KBM-7 (cell line): ENCODE measurements at places on chromosomes 16 and 17.

DNA sequence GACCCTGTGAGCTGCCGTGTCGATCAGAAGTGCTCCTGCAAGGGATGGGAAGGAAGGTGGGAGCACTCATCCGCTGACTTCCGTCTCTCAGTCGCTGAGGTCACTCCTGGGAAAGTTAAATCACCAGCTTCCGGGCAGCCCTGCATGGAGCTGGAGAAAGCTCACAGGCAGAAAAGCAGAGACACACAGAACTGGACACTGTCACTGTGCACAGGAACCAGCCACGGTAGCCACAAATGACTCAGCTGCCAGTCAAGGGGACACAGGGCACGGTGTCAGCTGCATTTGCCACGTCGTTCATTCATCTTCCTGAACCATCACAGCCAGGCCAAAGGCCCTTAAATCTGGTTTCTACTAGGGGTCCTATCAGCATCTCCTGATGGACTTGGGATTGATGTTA is 226.4 kb upstream of the PSMD7 start:
- no peak for DNase-seq

GRCh38 chr17:3968015-3968414 is 3.8 kb upstream of the ATP2A3 start:
- no peak for DNase-seq

DNA sequence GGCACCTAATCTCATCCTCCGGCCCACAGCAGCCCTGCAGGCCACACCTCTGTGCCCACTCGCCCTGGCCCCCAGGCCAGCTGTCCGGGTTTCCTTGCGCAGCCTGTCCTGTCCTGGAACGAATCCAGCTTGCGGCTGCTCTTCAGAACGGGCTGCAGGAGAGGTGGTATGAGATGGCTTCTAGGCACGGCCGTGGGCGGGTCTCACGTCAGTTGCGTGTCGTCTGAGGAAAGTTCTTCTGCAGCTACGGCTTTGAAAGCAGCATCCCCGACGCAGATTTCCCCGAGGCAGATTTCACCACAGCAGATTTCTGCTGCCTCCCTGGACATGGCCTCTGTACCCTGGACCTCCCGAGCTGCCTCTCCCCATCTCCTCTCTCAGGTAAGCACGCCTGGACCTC is 18.2 kb downstream of the GALNS start:
- no peak for DNase-seq

DNA sequence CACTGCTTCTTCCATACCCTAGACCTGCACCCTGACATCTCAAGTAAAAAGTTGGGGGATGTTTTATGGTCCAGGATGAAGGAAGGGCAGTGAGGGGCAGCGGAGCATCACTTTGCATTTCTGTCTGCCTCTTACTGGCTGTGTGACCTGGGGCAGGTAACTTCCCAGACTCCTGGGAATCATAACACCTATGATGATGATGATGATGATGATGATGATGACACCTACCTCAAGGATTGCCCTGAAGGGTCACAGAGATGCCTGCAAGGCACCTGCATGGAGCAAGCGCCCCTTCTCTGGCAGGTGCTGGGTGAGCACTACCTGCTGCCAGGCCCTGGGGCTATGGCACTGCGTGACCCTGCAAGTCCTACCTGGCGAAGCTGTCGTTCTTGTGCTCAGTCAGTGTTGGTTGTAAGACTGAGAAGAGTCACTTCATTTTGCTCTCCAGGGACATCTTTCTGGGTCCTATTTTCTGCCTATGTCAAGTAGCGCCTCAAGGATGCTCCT is 46.2 kb upstream of the STH start:
- DNase-seq, result no peak

DNA sequence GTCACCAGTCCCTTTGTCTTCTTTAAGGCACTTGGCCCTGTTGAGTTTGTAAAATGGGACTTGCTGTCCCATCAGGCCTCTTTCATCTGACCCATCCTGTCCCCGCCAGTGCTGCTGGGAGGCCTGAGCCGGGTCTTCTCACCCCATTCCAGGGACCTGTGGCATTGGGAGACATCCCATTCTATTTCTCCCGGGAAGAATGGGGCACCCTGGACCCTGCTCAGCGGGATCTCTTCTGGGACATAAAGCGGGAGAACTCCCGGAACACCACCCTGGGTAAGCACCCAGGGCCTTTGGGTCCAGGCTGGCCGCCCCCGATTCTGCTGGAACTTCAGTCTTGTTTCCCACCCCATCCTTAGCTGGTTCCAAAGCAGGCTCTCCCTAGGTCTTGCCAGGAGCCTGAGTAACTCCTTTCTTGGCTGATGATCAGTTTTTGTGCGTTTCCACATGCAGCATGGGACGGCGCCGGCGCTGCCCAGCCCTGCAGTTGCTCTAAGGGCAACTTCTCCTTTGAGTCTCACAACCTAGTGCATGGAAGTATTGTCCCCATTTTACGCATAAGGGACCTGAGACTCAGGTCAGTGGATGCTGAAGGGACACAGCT is 4.1 kb downstream of the ZNF213 start:
- DNase-seq, result no peak

DNA sequence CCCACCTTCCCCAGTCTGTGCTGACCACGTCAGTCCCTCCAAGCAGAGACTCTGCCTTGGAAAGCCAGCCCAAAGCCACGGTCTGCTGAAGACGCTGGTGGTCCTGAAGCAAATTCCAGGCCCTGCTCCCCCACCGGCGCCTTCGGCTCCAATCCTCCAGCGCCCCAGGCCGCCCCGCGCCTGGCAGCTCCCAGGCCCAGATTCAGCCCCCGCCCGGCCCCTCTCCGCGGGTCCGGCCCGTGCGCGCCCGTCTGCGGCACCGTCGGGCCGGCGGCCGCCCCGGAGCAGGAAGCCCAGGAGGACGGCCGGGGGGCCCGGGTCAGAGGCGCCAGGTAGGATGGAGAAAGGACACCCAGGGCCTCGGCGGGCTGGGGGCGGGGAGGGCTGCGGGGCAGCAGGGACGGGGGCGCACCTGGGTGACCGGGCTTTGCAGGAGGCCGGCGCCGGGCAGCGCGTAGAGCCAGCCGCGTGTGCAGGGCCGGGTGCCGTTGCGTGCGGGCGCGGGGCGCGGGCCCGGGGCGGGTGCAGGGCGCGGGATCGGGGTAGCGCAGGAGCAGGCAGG is 594 bp upstream of the SLC22A31 start:
- DNase-seq, result no peak

DNA sequence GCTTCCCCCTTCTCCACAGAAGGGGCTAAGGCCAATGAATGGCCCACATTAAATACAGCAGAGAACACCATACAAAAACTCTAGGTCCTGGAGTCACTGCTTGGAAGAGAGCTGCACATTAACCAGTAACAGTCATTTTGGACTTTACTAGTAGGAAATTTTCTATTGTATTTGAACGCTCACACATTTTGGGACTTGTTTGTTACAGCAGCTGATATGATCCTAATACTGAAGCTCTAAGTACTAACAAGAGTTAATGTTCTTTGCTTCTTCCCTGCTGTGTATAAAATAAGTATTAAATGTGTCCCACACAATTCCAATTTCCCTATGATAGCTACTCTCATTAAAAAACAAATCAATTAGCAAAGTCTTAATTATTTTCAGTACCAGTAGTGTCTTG is 148.3 kb upstream of the IRX3 start:
- DNase-seq, result no peak

DNA sequence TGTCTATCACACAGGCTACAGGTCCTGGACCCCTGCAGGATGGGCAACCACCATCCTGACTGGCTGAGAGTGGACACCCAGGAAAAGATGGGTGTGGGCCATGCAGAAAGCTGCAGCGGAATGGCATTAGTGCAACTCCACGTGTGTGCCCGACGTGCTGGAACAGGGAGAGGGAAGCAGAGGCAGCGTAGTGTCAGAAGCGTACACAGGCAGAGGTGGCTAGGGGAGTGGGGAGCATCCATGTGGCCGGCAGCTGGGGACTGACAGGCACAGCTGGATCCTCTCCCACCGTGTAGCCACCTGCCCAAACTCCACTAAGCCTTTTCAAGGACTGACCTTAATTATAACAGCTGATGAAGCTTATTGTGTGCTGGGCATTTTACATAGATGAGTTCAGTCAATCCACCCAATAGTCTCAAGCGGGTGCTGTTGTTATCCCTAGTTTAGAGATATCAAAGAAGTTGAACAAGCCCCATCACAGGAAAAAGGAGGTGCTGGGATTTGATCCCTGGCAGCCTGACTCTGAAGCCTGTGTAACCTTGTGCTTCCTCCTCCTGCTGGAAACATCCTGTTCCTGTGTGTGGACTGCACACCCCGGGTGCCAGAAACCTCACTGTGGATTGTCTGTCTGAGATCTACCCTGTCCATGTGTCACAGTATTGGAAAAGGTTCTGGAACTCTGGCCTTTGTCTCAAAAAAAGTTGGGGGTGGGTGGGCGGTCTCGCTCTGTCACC is 114.0 kb downstream of the PRKCA start:
- DNase-seq, result no peak

- DNase-seq, result no peak
These were observed 636 bp upstream of the ERN1 start for GRCh38 chr17:64130559-64131001.

GRCh38 chr16:56610017-56610608 is 1.7 kb downstream of the MT2A start:
- peak; percentile 79 for DNase-seq

- no peak for DNase-seq
These were observed 105.4 kb downstream of the FTO start for GRCh38 chr16:53809088-53809932.

- peak; percentile 39 for DNase-seq
These were observed 22.1 kb downstream of the VAC14 start for GRCh38 chr16:70778901-70779309.

GRCh38 chr17:78170692-78171590 is 2.6 kb downstream of the SYNGR2 start:
- no peak for DNase-seq

- no peak for DNase-seq
These were observed 45.3 kb downstream of the IL21R start for GRCh38 chr16:27447301-27447700.

GRCh38 chr17:57902800-57903759 is 52.1 kb downstream of the CUEDC1 start:
- DNase-seq, result peak; percentile 72

- DNase-seq, result peak; percentile 88
These were observed 823 bp downstream of the NBR1 start for GRCh38 chr17:43171586-43172487.

DNA sequence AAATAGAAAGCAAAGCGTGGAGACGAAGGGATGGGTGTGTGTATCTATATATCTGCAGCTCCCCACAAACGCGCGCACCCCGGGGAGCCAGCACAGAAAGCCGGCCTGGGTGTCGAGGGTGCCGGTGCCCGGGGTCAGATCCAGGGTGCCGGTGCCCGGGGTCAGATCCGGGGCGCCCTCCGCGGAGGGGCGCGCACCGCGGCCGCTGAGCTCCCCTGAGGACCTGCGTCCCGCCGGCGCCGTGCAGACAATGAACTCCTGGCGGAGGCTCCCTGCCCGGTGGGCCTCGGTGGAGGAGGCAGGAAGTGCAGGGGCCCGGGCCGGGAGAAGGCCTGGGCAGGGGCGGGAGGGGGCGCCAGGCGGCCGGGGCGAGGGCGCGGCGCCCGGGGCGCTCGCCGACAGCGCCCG is 1.1 kb downstream of the ZNF423 start:
- no peak for DNase-seq

DNA sequence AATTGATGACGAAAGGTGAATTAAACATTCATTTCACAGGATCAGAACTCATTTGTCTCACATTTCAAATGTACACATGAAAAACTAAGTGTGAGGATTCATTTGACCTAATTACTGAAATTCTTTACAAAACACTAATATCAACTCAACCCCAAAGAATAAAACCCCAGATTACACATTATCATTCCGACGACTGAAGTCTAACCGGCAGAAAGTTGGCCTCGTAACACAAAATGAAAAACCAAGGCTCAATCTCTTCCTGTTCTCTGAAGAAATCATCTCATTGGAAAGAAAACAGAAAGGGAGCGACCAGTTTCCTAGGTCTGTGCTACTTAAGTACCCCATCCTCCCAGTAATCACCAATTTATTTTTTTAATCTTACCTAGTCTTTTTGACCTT is 1.8 kb downstream of the JPT1 start:
- DNase-seq, result no peak

DNA sequence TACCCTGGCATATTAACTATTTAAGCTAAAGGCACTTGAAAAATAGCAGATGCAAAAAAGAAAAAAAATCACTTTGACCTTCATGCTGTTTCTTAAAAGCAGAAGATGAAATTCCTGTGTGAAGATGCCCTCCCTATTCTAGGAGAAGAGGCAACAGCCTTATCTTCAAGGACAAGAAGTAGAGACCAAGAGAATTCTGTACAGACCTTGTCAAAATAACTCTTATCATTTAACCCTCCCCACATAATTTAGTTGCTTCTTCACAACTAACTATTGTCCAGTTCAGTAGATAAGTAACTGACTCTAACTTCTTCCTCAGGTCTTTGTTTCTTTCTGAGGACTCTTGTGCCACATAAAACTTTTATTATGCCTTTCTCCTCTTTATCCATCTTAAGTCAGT is 72.0 kb upstream of the MARCHF10 start:
- DNase-seq, result no peak

GRCh38 chr16:27918755-27919154 is 144.8 kb downstream of the GSG1L start:
- DNase-seq, result no peak

DNA sequence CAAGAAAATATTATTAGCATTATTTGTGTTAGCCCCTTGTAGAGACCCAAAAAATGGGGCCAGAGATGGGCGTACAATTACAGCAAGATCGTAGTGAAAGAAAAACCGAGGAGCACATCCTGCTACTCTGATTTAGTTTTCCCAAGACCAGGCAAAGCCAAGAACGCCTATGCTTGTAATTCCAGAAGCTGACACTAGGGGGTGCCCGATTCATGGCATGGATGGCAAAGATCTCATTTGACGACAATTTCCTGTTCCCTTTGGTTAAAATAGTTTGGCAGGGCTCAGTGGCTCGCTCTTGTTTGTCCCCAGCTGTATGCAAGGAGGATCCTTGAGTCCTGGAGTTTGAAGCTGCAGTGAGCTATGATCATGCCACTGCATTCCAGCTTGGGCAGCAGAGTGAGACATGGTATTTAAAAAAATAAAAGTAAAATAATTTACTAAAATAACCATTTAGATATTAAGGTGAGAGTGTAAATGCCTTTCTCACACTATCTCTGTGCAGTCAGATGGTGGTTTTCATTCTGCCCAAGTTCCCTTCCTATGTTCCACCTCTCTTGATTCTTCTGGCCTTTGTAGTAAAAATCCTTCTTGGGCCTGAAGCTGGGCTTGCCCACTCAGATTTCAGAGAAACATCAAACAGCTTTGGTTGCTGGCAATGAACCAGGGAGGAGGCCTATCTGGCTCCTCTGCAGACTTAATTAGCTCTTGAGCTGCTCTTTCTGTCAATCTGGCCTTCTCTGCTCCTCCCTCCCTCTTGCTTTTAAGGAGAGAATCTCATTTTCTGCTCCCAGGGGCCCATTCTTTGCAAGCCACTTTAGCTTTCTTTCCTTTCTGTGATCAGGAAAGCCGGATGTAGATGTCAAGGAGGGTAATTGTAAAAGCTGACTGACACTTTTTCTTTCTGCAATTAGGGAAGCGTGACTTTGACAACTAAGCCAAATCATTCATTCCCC is 31.2 kb downstream of the TMEM238L start:
- DNase-seq, result peak; percentile 74

GRCh38 chr17:9242497-9242881 is 221.2 kb downstream of the NTN1 start:
- DNase-seq, result no peak
